ENCODE measurements at places on chromosomes 7 and 10.
A peak's percentile ranks its signal among the peaks of the same experiment; 100 is the strongest.

DNA sequence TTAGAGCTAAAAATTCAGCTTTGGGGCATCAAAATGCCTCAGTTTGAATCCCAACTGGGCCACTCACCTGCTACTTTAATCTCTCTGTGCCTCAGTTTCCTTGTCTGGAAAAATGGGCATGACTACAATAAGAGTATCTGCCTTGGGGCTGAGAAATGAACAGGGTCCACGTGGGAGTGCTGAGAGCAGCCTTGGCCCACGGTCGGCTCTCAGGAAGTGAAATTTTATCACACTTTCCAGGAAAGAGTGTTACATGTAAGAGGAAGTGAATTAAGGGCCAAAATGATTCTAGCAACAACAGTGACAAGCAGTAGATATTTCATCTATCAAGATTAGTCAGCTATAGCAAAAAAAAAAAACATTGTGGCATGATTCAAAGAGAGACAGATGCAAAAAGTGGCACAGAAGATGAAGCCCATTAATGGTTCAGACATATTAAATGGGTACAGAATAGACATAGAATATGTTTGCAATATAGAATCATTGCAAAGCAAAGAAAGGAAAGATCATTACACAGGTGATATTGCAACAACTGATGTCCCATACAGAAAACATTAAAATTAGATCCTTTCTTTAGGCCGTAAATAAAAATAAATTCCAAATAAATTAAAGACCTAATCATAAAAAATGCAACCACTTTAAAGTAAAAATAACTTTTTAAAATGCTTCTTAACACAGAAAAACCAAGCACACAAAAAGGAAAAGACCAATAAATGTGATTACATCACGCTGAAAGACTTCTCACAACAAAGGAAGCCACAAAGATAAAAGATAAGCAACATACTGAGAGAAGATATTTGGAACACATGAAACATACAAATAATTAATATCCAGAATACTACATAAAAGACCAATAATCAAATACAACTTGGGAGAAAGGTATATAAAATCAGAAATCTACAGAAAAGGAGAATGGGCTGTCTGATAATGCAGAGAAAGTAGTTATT lies 4.3 kb downstream of the TMEM273 start:
- DNase-seq: no peak

DNA sequence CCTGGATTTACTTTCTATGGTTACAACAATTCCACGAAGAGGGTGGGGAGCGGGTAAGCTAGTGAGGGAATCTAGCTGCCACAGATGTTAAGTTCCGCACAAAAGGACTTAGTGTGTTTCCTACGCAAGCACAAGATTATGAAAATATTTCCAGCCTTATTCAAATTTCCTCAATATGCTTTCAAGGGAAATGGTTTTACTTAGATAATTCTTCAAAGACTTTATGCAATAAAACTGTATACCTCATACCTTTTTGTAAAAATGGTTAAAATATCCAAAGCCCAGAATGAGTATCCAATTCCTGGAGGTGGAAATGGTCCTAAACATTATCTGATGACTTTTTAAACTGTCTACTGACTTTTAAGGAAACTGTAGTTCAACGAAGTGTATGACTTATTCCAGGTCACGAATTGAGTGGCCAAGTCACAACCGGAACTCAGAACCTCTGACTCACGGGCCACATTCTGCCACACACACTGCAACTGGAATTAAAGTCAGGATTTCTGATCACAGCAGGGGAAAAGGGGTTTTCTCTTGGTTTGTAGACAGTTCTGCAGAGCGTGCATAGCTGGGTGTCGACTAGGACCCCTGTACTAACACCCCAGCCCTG lies 20.2 kb upstream of the INSIG1 start:
- no peak for DNase-seq

GRCh38 chr7:82985144-82985802 lies 177.4 kb downstream of the PCLO start:
- DNase-seq: no peak

DNA sequence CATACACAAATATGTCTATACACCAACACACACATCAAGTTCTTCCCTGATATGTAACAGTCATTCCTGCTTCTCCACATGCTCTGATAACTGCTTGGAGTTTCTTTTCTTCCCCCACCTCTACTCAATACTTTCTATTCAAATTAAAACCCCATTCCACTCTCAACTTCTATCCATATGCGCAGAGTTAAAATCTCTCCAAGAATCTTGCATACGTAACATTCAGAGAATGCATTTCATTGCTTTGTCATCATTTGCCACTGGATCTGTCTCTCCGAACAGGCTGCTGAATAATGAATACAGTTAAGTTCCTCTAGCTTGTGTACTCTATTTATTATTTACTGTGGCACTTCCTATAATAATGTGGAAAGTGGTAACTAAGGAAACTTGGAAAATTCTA lies 68.8 kb downstream of the DGKB start:
- DNase-seq: no peak

- no peak for DNase-seq
These were observed 22.2 kb downstream of the TAS2R41 start for GRCh38 chr7:143499743-143500348.

- DNase-seq: no peak
These were observed 305.1 kb downstream of the AUTS2 start for GRCh38 chr7:69903410-69903809.

- DNase-seq: no peak
These were observed 361.4 kb upstream of the NPSR1 start for GRCh38 chr7:34296663-34297062.

GRCh38 chr10:117609095-117609795 lies 66.7 kb downstream of the EMX2 start:
- no peak for DNase-seq

GRCh38 chr7:74003621-74004020 lies 24.4 kb upstream of the ELN start:
- no peak for DNase-seq

DNA sequence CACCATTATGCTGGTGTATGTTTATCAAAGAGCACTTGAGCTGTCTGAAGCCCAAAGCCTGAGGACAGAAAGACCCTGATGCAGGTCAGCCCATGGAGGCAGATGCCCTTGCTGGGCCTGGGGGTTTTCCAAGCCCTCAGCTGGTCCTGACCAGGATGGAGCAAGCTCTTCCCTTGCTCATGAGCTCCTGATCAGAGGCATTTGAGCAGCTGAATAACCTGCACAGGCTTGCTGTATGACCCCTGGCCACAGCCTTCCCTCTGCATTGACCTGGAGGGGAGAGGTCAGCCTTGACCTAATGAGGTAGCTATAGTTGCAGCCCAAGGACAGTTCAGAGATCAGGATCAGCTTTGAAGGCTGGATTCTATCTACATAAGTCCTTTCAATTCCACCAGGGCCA lies 13.0 kb downstream of the AQP1 start:
- DNase-seq: peak; percentile 60

DNA sequence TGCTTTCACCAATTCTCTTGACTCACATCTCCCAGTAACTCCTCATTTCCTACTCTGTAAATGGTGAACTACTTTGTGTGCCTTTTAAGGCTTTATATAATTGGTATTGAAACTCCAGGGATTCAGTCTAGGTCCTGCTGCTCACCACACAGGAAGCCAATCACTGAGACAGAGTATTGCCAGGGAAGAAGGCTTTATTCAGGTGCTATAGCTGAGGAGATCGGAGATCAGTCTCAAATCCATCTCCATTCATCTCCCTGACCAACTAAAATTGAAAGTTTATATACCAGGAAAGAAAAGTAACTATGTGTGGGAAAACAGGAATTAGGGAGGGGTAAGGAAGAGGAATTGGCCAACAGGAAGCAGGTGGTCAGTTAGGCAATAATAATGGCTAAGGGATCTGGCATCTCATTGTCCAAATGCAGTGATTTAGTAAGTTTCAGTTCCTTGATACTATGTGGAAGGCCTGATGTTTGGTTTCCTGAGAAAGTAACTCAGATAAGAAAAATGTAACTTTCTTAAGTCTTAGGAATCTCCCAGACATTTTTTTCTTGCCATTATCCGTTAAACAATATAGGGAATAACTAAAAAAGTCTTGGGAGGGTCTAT lies 10.2 kb upstream of the SDHAF3 start:
- DNase-seq: no peak

- peak; percentile 53 for DNase-seq
These were observed 420.3 kb downstream of the LRMDA start for GRCh38 chr10:75851580-75852345.

All from esophagus muscularis mucosa (tissue), 4 donors.